ENCODE measurements at places on chromosomes 12 and 14.

DNA sequence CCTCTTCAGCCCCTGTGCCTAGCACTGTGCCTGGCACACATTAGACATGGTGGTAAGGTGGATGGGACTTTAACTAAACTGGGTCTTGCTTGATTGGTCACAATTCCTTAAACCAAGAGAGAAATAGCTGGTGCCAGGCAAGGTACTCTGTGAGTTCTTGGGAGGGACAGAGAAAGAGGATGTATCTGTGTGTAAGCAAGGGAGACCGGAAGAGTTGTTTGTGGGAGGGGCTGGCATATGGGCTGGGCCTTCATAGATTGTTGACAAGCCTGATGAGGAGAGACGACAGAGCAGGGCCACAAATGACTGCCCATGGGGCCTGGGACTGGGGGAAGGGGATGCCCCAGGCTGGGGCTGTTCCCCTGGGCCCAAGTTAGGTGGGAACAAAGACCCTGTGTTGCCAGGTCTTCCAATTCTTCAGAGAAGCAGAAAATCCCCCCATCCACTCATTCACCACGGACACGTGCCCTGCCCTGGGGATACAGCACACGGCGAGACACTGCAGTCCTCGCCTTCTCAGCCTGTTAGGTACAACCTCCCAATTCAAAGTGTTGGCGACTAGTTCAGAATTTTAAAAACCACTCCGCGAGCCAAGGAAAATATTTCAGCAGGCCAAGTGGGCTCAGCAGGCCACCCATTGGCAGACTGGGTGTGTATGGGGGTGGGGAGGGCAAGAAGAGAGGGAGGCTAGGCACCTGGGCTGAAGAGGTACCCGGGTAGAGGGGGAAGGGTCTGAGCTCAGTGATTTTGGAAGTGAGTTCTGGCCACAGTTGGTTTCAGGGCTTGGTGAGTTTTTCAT, 11.4 kb upstream of the CYP46A1 start:
- DNase-seq = no peak

DNA sequence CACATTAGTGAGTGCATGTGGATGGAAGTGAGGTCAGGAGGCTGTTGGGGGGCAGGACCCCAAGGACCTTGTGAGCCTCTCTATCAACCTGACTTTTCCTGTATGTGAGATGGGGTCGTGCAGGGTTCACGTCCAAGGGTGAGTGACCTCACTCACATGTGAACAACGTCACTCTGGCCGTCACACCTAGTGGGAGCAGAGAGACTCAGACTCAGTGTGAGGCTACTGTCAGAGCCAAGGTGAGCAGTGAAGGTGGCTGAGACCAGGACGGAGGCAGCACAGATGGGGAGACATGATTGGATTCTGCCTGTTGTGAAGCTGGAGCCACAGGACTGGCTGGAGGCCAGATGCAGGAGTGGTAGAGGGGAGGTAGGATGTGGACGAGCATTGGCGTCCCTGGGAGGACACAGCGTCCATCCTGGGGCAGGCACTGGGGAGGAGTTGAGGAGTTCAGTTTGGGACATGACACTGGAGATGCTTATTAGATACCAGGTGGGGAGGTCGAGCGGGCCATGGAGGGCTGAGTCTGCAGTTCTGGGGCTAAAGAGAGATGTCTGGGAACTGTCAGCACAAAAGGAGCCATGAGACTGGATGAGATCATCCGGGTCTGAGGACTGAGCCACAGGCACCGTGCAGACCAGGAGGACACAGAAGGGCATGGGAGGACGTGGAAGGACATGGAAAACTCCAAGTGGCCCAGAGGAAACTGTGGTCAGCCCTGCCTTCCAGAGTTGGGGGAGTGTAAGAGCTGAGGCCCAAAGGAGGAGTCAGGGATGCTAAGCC, 92.8 kb downstream of the LGMN start:
- DNase-seq = no peak

- DNase-seq = no peak
Observed at GRCh38 chr12:754851-755562, 2.6 kb downstream of the WNK1 start.

DNA sequence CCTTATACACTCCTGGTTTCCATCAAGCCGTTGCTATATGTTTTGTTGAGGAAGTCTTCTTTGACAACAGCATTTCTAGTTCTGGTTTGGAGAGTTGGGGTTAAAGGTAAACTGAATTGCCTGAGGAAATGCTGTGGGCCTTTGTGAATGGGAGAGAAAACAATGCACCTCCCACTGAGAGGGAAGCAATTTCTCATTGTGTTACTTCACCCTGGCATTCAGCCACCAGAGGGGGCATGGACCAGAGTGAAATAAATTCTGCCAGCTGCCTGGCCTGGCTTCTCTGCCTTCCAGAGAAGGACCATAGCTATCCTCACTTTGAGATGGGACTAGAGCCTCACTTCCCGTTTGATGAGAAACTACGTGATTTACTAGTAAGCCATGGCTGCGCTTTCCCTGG, 475.3 kb downstream of the EGLN3 start:
- no peak for DNase-seq

DNA sequence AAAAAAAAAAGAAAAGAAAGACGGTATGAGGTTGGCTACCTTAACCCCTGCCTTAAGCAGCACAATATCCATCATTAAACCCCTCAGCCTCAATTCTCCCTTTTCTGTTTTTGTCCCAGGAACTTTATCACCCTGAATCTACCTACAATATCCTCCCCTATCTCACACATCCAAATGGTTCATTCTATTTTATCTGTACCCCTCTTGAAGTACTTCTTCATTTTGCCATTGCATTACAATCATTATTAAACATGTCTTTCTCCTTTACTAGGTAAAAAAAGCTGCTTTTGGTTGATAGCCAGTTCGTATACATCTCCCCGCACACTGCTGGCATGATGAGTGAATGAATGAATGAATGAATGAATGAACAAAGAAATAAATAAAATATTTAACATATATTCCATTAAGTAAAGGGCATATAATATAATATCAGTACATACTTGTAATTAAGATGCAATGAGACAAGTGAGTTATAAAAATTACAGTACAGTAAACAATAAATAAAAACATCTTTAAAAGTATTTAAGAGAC, 364 bp upstream of the GPR65 start:
- DNase-seq = no peak

- DNase-seq = no peak
Observed at GRCh38 chr12:44717612-44718011, 158.5 kb downstream of the NELL2 start.
